ENCODE measurements at places on chromosomes 3 and 15.

DNA sequence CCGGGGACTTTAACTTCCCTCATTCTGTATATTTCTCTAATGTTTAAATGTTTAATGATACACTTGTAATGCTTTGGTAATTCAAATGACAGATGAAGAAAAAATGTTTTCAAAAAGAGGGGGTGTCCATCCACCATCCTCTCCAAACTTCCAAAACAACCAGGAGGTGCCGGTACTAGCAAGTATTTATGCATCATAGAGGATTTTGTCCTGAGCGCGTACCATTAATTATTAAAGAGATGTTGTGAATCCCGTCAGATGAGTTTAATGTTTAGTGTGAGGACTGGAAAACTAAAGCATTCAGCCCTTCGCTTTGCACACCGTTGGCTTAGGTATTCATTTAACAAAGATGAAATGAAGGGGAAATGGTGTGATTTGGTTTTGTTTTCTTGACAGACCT, 1.3 kb downstream of the SLC28A1 start:
- no peak for DNase-seq

- DNase-seq: no peak
Measured at GRCh38 chr3:183991403-183991802, 26.3 kb downstream of the ABCC5 start.

DNA sequence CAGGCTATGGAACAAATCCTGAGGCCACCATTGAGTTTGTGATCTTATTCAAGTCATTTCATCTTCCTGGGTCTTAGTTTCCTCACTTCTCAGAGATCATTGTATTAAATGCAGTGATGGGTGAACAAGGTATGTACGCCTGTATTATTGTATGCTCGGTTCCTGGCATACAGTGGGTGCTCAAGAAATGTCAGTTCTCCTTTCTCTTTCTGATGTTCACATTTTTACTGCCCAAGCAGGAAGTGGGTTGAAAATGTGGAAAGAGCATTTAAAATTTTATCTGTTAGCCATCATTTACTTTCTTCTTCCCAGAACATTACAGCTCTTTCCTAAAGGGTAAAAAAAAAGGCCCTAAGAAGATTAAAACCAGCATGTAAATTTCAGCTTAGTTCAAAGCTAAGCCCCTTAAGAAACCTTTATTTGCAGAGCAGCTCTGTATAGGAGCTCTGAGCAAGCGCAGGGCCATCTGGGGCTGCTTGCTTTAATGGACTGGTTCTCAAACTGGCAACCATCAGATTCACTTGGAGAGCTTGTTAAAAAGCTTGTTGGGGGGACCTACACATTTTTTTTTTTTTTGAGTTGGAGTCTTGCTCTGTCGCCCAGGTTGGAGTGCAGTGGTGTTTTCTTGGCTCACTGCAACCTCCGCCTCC, 179.4 kb downstream of the CHST2 start:
- DNase-seq: no peak

- no peak for DNase-seq
Measured at GRCh38 chr15:48120745-48121144, at the start of gene SLC24A5. Gene SLC24A5 (plus strand): TSS chr15:48120990. CDS start chr15:48121045, 55 bp downstream.

GRCh38 chr3:123084738-123085237, 18.0 kb downstream of the PDIA5 start:
- DNase-seq: no peak

DNA sequence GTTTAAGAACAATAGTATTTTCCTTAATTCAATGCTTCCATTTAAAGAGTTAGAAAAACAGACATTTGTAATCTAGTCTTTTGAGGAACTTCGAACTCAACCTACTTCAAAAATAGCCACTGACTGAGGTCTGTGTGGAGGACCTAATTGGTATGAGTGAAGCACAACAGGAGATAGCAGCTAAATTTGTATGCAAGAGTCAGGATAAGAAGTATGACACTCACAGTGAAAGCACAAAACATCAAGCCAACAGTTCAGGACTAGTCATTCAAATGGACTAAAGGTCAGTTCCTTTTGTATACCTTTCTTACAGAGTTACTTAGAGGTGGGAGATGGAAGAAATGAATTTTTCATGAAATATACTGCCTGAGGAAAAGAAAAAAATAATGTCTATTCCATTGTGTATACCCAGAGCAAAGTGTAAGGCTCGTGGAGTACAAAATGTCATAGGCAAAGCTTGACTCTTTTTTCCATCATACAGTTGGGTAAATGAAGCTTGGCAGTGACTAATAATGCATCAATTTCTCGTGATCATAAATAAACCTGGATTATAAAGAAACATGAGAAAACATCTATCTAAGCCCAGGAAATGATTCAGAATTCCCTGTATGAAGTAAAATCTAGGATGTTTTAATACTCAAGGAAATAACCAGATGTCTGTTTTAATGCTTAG, 1005.2 kb upstream of the CADM2 start:
- DNase-seq: no peak

DNA sequence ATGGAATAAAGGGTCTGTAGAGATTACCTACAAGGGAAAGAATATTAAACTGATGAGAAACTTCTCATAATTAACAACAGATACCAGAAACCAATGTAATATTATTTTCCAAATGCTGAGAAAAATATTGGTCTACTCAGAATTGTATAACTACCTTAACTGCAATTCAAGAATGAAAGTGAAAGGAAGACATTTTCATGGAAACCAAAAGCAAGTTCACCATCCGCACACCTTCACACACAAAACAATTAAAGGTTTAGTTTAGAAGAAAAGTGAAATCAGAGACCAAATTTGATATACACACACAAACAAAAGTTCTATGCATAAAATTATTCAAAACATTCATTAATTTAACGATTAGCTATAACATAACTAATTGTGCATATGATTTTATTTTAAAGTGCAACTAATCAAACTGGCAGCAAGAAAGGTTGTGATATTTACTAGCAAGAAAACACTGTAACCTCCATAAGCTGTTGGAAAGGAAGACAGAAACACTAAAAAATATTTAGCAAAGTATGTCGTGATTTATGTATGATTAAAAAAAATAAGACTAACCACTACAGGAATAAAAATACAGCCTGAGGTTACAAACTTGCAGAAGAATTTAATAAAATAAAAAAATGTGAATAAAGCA, 395.5 kb downstream of the FGF12 start:
- DNase-seq: no peak

DNA sequence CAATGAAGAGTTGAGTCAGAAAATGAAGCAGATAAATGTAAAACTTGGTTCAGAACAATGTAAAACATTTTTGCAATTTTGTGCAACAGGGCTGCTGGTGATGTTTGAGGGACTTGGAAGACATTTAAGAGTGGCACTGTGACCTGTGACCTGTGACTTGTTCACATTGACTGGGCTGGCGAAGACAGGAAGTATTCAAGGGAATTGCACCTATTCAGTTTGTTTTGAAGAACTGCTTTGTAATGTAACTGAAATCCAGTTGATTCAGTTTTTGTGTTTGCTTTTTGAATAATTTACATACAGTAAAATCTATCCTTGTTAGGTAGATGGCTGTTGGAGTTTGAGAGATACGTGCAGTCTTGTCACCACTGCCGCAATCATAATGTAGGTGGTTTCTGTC, 35.4 kb downstream of the MCTP2 start:
- no peak for DNase-seq

- no peak for DNase-seq
Measured at GRCh38 chr3:24508423-24508839, 13.8 kb upstream of the THRB start.

DNA sequence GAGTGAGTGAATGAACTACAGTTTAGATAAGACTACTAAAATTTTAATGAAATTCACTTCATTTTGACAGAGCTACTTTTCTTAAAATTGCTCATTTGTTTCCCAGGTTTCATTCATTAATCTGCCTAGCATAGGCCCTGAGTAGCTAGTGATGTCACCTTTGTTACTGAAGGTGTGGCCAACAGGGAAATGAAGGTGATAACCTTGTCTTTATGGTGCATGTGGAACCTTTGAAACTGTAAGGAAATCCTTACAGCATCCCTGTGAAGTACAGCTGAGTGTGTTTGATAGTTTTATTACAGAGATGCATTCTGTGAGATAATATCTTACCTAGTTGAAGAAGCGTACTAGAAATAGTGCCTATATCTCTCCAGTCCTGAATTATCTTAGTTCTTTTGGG, 112.9 kb downstream of the AKAP13 start:
- DNase-seq: no peak

DNA sequence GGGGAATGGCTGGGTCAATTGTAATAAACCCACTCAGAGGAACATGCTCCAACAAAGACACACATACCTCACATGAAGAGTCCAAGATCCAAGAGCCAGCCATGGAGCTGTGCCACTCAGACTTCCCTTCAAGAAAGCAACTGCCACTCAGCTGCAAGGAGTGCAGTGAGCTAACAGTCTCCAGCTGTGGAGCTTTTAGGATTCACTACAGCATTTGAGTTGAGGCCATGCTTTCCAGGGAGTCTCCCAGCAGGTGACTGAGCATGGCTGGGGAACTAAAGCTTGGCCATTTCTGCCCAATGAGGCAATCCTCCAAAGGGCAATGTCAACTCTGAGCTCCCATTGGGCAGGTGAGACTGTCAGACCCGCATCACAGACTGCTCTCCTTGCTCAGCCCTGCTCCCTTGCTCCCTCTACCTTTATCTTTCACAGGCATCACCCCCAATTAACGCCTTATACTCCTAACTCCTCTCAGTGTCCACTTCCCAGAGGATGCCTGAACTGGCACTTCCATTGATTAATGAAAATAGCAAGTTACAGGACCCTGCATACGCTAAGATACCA, 165.3 kb upstream of the CTNNB1 start:
- no peak for DNase-seq

GRCh38 chr15:36994790-36995189, 105.6 kb downstream of the MEIS2 start:
- DNase-seq: no peak

DNA sequence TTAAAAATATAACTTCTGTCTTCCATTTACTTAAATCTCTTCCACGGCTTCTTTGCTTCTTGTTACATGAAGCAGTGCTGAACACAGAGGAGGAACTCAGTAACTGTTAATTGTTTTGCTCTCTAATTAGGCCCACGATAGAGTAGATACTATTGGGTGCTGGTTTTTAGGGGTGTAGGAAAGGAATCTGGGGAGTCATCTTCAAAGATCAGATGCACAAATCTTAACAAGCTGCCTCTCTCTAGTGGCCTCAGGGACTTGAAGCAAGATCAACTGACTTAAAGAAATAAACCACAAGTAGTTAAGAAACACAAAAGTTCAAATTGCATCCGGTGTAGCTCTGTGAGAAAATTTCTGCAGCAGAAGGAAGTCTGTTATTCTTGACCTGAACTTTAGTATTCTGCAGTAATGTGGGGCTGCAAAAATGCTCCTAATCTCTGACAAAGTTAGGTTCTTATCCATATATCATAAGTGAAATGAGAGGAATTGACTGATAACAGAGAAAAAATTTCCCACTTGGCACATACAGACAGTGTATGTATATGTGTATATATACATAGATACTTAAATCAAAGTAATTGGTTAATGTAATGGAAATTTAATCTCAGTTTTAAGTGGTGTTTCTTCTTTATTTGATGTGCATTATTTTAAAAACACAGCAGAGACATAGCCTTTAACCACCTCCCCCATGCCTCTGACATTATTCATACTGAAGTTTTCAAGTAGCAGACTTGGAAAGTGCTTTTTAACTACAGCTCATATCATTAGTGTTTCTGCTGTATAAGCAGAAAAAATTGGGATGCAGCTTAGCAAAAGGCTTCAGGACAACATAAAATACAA, 51.8 kb downstream of the CHST2 start:
- no peak for DNase-seq

DNA sequence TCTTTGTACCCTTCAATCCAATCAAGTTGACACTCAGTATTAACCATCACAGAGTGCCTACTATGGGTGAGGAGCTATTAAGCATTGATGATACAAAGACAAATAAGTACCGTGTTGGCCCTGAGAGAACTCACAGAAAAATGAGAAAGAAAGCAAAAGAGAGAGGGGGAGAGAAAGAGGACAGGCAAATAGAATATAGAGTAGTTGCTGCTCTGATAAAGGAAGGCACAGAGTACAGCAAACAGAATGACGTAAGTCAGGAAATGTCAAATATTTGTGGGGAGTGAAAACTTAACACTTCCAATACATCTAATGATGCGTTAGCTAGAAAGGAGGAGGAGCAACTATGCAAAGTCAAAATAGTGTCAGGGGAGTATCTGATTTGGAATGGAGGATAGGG, 320.6 kb upstream of the KCNH8 start:
- no peak for DNase-seq

Measured in C1 segment of cervical spinal cord (tissue), 14 donors.